Suppressor macrophage (primary cell): ENCODE measurements at places on chromosomes 5 and 9.

DNA sequence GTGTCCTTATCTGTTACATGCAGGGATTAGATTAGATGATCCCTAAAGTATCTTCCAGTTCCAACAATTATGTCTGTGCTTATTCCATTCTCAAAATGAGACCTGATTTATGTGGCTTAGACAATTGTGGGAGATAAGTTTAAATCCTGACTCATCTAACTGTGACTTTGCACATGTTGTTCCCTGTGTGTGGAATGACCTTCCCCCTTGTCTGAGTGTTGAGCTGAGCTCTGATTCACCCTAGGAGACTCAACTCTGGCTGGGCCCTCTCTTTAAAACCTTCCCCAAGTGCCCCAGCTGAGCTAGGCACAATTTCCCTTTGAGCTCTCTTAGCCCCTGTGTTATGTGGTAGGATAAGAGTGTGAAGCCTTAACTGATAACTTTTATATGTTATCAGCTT is 118.9 kb upstream of the ELL2 start:
- DNase-seq: peak; percentile 72

- DNase-seq: no peak
Observed at GRCh38 chr5:181036816-181037364, 3.2 kb upstream of the BTNL9 start.

DNA sequence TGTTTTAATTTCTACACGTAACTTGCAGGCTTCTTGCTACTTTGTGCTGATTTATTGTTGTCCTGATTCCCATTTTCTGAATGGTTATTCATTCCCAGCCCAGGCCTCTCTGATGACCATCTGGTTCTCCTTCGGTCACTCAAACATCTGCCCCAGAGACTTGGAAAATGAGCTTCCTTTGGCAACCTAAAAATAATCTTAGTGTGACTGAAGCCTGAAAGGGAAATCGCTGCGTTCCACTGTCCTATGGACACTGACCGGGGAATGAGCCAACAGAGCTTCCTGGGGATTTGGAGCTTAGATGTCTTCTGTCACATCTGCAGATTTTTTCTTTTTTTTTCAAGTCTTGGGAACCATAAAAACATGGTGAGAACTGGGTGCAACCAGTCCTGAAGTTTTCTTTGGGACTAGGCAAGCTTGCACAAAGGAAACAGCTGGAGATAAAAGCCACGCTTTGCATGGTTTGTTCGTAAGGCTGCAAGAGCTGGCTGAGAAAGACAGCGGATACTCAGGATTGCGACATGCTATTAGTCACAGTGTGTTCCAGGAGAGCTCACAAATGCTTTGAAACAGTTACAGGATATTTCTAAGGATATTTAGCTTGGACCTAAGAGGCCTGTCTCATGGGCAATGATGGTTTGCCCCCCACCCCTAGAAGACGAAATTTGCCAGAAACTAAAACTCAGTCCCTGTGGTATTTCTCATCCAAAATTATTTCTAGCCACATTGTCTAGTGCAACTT is 146.2 kb downstream of the GOLPH3 start:
- DNase-seq: peak; percentile 88

GRCh38 chr5:32711681-32712480 is 760 bp downstream of the NPR3 start:
- peak; percentile 33 for DNase-seq
